ENCODE measurements at places on chromosomes 4 and X.

- DNase-seq: no peak
These were observed 31.2 kb downstream of the ADD1 start for GRCh38 chr4:2874861-2875260.

- no peak for DNase-seq
These were observed 41.3 kb upstream of the VCX start for GRCh38 chrX:7801711-7802110.

- no peak for DNase-seq
These were observed 1096.1 kb upstream of the PRKX start for GRCh38 chrX:4809571-4809970.

- no peak for DNase-seq
These were observed 8.3 kb upstream of the PDE6B start for GRCh38 chr4:616911-617643.

DNA sequence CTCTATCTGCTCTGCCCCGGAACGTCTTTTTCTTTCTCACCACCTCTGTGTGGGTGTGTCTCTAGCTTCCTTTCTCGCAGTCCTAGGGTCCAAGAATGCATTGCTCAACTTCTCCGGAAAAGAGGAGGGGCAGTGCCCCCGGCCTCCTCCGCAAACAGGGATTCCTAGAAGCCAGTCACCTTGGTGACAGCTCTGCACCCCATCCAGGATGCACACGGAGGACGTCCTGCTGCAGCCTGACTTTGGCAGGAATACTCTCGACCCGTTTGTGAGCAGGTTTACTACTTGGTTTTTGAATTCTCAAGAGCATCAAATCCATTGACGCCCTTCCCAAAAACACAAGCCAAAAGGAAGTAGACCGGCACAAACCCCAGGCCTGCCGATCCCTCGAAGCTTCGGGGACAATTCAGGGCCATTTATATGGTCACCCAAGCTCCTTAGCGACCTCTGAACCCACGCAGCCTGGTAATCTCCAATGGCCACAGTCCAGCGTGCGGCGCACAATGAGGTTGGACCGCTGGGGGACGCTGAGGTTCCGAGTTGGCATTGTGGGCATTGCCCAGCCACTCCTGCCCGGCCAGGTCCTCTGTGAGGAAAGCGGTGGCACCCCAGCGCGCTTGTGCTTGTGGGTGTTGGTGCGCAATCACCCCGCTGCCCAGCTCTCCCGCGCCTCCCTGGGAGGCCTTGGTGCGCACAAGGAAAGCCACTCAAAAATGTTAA, 9.8 kb downstream of the NKX3-2 start:
- no peak for DNase-seq

DNA sequence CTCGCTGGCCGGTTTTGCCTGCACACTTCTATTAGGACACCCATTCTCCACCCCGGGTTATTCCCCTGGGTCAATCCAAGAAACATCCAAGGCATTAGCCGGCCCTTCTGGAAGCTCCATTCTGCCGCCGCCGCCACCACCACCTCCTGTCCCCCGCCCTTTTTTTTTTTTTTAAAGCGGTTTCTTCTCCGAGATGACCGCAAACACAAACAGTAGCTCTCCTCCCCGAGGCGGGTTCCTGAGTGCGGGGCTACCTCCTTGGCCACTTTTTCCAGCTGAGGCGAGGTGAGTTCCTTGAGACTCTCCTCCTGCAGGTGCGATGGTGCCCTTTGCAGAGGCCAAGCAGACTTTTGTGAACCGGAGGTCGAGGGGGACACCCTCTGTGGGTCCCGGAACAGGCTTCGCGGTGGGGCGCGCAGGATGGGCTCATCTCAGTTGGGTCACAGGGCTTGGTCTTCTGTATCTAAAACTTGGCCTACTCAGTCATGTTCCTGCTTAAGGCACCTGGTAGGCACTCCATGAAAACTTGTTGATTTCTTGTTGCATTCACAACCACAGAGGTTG, 930 bp downstream of the NWD2 start:
- no peak for DNase-seq

- no peak for DNase-seq
These were observed 106.3 kb downstream of the C4orf51 start for GRCh38 chr4:145786261-145786660.

DNA sequence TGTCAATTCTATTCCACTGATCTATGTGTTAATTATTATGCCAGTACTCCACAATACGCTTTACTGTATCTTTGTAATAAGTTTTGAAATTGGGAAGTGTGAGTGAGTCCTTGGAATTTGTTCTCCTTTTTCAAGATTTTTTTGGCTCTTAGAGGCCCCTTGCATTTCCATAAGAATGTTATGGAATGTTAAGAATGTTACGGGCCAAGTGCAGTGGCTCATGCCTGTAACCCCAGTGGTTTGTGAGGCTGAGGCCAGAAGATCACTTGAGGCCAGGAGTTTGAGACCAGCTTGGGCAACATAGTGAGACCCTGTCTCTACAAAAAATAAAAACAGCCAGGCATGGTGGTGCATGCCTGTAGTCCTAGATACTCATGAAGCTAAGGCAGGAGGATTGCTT, 167.6 kb upstream of the CXorf66 start:
- no peak for DNase-seq

GRCh38 chr4:41325901-41326300, 69.2 kb downstream of the UCHL1 start:
- no peak for DNase-seq

GRCh38 chr4:119207051-119207450, 5.5 kb upstream of the USP53 start:
- no peak for DNase-seq

DNA sequence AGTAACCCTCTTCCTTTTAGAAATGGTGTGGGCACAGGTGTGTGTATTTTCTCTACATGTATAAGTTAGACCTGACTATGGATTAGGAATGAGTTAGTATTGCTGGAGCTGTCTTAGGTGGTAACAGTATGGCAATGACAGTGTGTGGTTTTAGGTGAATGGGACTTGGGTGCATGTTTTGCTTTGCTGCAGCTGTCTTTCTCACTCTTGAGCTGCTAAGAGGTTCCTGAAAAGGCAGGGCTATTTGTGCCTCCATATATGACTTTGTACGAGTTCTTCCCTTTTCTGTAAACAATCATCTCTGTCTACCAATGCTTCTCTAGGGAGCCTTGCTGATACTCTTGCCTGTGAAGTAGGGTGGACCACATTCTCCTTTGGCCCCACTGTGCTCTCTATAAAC, 234.8 kb upstream of the HHIP start:
- DNase-seq: no peak

DNA sequence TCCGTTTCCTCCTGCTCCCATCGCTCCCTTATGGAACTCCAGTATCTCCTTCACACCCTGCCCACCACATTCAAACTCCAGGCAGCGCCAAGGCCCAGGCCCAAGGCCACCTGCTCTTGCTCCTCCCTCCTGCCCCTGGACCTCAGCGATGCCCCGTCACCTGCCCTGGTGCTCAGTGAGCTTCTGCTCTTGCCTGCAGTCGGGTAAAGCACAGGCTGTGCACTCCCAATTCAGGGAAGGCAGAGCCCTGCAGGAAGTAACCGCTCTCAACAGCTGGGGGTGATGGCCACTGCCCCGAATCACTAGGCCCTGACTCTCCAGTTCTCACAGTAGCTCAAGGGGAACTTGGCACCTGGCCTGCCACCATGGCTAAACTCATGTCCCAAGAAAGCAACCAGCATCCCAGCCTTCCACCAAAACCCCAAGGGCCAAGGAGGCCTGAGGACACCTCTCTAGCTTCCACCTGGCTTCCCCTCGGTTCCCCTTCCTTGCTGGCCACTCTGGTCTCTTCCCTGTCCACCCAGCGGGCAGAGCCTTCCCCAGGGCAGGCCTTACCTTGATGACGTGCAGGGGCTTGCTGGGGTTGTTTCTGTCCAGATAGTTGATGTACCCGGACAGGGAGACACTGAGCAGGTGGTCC, 29.3 kb downstream of the WDR1 start:
- no peak for DNase-seq

GRCh38 chr4:124121461-124121971, 591.0 kb downstream of the ANKRD50 start:
- DNase-seq: no peak

DNA sequence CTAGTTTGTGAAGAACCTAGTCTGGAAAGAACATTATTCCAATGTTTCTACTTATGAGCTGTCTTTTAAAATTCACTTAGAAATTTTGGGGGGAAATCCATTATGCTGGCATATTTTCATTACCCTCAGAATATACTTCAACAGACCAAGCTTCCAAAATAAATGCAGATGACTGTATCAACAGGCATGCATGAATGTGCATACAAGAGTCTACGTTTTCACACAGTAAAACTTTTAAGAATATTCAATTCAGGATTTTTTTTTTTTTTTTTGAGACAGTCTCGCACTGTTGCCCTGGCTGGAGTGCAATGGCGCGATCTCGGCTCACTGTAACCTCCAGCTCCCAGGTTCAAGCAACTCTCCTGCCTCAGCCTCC, 49.7 kb downstream of the ABCG2 start:
- DNase-seq: no peak

- no peak for DNase-seq
These were observed 103.5 kb downstream of the MID1 start for GRCh38 chrX:10516781-10517322.

- DNase-seq: no peak
These were observed 344 bp downstream of the TMPRSS11D start for GRCh38 chr4:67883458-67883857.

DNA sequence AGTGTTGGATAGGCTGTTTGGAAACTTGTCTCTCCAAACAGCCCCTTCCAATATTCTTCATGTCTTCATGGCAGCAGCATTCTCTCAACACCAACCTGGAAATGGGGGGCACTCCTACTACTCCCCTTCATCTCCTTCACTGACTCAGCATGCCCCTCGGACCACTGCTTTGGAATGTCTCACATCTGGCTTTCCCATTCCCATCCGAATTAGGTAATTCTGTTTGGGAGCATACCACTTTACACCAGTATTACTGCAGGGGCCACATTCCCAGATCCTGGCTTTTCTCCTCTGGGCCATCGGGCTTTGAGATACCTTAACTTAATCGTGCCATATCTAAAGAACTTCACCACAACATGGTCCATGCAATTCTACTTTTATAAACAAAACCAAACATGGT, 100.8 kb downstream of the MAML3 start:
- no peak for DNase-seq

DNA sequence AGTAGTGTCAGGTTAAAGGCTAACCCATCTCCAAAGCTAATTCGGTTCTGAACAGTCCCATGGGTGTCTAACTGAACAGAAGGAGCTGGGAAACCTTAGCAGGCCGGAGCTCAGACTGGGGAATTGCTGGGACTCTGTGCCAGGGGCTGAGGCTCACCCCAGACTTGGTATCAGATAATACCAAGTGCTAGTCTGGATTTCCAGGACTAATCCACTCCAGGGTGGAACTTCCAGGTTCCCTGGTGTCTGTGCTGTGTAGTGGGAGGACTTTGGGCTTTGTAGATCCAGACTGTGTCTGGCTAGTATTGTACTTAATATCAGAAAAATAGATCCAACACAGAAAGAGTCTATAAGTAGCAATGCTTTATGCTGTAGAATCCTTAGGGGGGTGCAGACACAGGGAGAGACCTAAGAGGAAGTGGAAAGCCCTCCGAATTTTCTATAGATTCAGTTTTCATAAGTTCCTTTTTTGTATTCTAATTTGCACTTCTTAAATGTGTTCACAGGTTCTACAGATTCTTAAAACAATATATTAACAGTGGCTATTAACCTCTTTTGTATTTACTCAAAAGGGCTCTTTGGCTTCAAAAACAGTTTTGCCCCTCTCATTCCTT, 4.1 kb downstream of the ZNF827 start:
- no peak for DNase-seq

DNA sequence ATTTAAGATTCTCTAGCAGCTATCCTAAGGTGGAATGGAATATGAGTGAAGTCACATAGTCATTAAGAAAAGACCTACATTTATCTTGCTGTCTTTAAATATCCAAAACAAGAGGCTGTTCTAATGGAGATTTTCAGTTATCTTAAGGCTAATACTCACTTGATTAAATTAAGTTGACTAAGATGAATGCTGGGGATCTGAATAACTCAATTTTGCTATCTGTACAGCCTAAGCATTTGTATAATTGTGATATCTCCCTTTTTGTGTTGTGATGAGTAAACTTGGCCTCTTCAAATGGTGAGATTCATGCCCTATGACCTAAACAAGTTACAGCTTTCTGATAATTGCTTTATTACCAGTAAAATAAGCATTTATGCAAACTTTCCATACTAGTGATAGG, 13.6 kb upstream of the GUCY1A1 start:
- DNase-seq: no peak

DNA sequence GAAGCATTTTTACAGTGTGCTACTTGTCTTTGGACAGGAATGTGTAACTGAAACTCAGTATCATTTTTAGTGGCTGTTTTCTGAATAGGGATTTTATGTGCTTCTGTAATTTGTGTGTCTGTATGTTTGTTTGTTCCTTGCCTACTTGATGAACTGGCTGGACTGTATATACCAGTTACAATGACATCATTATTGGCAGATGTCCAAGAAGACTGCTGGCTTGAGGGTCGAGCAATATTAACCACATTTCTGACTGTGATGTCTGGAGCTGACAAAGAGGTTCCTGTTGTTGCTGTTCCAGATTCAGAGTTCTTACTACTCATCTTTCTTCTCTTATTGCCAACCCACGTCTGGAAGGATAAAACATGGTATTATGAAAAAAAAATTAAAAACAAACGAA, 33.0 kb downstream of the HDX start:
- peak; percentile 3 for DNase-seq

- no peak for DNase-seq
These were observed 356 bp downstream of the FRG1 start for GRCh38 chr4:189941005-189941450.

DNA sequence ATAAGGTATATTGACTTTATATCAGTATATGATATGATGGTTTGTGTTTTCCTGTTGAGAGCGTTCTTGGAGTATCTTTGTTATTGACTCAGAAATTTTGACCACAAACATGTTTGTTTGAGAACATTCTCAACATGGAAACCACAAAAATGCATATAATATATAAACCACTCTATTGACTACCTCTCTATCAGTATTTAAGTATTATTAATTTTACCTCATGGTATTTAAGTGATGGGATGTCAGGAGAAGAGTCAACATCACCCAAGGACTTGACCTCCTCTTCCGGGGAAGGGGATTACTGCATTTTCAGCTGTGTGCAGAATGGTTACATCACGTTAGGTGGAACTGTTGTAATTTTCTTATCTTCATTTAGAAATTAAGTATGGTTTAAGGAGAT, 54.3 kb upstream of the PUDP start:
- DNase-seq: no peak

DNA sequence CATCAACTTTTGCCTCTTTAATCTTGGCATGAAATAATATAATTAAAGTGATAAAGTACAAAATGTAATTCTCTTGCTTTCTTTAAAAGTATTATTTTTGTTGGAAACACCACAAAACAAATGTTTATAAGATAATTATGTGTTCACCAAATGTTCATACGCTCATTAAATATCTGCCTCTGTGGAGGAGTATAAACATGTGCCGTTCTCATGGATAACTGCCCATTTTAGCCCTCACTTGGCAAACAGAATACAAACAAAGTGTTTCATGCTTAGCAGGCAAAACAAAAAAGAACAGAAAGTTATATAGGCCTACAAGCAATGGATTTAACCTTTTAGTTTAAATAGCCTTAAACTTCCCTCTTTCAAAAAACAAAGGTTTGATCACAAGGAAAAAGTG, 800.5 kb upstream of the DIAPH2 start:
- no peak for DNase-seq
